AG04450 (cell line): ENCODE measurements at places on chromosomes 3 and 15.

GRCh38 chr3:52004163-52004787 lies 8.6 kb upstream of the RPL29 start:
- no peak for DNase-seq

GRCh38 chr15:87227846-87228245 lies 1028.7 kb downstream of the NTRK3 start:
- DNase-seq, result peak; percentile 15

DNA sequence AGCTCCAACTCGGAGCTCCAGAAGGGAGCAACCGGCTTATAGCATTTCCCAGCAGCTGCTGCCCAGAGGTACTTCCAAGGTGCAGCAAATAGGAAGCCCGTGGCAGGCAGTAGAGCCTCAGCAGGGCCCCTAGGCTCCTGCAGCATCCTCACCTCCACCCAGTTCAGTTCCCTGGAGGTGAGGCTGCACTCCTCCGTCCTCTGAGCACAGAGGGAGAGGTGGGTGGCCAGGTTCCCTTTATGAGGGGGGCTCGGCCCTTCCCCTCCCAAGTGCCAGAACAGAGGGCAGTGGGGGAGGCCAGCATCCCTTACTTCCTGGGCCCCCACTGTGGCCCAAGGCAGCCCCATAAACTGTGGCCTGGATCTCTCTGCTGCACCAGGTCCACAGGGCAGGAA lies 150.2 kb downstream of the ATP10A start:
- DNase-seq, result no peak

DNA sequence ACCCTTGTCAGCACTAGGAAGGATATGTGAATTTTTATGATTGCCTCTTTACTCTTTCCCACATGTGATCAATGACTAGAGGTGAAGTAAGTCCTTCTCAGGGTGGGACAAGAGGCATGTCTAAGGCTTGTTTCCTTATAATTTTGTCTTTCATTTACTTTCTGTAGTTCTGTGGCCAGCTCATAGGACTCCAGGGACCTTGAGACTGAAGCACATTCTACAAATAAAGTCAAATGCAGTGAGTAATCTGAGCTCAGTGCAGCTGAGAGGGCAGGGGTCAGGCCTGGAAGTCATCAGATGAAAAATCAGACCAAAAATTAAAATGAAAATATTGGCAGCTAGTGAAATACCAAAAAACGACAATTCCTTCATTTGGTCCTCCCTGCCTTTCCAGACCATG lies 424.7 kb upstream of the THBS1 start:
- no peak for DNase-seq

DNA sequence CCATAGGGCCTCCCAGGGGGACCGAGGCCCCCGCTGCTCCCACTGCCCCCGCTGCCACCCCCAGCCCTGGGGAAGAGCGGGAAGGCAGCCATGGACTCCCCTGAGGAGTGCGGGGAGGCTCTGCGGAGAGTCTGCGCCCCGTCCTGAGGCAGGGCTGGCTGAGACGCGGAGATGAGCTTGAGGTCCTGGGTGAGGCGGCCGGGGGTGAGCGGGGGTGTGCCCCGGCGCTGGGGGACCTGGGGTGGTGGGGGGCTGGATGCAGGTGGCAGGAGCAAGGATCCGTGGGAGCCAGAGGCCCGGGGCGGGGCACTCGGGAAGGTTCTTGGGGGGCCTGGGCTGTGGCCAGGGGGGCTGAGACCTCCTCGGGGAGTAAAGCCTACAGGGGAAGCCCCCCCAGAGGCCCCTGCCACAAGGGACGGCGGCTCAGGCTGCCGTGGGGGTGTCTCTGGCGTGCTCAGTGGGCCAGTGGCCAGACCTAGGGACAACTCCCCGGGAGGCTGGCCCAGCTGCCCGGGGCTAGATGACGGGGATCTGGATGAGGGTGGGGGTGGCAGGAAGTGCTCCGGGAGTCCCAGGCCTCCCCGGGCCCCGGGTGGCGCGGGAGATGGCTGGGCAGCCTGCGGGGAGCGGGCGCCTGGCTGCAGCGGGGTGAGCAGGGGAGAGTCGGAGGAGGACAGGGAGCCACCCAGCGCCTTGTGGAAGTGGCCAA lies 45.9 kb downstream of the HCN4 start:
- no peak for DNase-seq

GRCh38 chr3:41898631-41899030 lies 63.3 kb downstream of the ULK4 start:
- DNase-seq, result no peak

GRCh38 chr3:57787867-57788623 lies 31.9 kb downstream of the SLMAP start:
- no peak for DNase-seq

- no peak for DNase-seq
Measured at GRCh38 chr3:23202921-23203707, at the start of gene UBE2E2. Gene UBE2E2, plus strand, starts transcription at chr3:23203327.
